ENCODE measurements at places on chromosomes 11 and 22. TPM values are rescaled to one million over a fixed set of nuclear protein-coding genes. Genes with fewer than 3 reads are reported as not detected.
A peak's percentile ranks its signal among the peaks of the same experiment; 100 is the strongest.

Gene MUC5AC
- 0.32 TPM for polyA plus RNA-seq

DNA sequence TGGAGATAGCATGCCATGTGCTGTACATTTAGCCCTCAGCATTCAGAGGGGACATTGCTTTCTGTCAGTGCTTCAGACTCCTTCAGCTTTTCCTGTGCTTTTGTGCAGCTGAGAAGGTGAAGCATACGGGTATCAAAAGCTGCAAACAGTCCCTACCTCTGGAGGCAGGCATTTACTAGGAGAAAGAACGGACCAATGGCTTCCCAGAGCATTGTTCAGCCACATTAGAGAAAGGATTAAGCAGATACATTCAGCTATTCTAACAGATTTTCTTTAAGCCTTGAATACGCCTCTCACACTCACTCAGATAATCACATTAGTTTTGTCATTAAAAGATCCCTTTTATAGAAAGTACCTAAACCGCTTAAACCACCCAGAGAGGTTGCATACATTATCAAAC lies 80.7 kb upstream of the FAM181B start:
- H3K27me3 ChIP-seq, result no peaks in the 10 kb centered on the region
- H3K4me3 ChIP-seq, result no peak overlapping the region
- no peaks in the 10 kb centered on the region for H3K36me3 ChIP-seq
- DNase-seq, result no peak
- no peak overlapping the region for H3K27ac ChIP-seq

DNA sequence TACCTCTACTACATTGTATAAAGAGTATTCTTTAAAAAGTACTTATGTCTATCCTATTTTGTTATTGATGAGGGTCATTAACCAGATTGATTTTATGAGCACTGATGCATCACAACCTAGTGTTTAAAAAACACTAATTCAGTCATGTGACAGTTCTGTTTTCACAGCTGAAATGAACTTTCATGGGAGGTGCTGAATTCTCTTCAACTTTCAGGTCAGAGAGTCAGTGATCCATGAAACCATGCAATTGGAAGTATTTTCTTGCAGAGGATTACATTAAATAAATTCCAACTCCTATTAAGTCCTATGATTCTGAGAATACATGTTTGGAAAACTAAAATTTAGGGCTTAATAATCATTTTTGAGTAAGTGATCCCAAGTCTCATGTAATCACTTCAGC lies 889.4 kb downstream of the KCNA4 start:
- no peaks in the 10 kb centered on the region for H3K4me1 ChIP-seq
- no peaks in the 10 kb centered on the region for H3K36me3 ChIP-seq
- no peak overlapping the region for H3K4me3 ChIP-seq
- H3K27ac ChIP-seq, result no peak overlapping the region
- DNase-seq, result no peak
- H3K27me3 ChIP-seq, result no peaks in the 10 kb centered on the region

DNA sequence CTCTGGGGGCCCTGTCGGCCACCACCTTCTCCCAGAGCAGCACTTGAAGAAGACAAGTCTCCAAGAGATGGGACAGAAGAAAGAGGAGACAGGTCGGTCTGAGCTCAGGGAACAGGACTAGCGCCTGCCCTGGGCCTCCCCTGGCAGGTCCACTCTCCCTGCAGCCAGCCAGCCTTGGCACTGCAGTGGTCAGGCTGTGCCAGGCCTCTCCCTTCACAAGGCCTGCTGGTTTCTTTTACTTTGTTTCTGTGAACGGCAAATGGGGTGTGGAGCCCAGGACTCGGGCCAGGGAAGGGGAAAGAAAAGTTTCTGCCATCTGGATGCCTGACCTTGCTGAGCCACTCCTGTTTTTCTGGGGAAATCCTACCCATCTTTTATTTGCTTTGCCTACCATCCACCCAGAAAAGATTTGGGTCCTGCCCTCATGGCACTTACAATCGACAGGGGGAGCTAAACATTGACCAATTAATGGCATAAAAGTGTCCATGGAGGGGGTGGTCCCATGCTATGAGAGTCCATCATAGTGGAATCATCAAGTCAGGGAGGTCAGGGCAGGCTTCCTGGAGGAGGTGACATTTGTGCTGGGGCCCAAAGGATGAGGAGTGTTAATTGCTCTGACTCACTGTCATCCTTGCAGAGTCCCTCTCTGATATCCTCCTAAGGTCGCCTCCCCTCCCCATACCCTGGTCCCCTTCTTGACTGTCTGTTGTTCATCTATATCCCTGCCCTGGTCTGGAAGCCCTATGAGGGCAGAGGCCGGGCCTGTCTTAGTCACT lies 65.2 kb downstream of the NFAM1 start:
- no peaks in the 10 kb centered on the region for H3K36me3 ChIP-seq
- no peak overlapping the region for H3K4me3 ChIP-seq
- DNase-seq, result peak; percentile 30
- no peaks in the 10 kb centered on the region for H3K27me3 ChIP-seq

GRCh38 chr11:91906871-91907624 lies 317.6 kb upstream of the FAT3 start:
- H3K27me3 ChIP-seq, result no peaks in the 10 kb centered on the region
- no peaks in the 10 kb centered on the region for H3K36me3 ChIP-seq
- DNase-seq, result no peak
- H3K27ac ChIP-seq, result no peak overlapping the region

- no peak for DNase-seq
- no peak overlapping the region for H3K27ac ChIP-seq
- no peaks in the 10 kb centered on the region for H3K27me3 ChIP-seq
- no peaks in the 10 kb centered on the region for H3K36me3 ChIP-seq
Observed at GRCh38 chr22:49717322-49717919, 110.3 kb downstream of the BRD1 start.

DNA sequence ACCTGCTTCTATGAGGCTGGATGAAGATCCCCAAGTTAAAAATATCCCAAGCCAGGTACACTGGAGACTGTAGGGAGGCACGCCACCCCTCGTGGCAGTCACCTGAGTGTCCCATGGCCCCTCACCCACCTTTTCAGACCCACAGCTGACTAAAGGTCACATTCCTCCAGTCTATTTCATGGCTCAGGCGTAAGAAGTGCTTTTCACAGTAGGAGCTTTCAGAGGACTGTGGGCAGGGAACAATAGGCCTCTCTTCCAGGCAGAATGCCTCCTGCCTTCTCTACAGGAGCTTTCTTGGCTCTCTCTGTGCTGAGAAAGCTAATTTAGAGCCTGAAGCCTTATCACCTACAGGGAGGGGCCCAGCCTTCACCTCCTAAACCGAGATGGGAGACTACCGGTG lies 73.8 kb downstream of the C11orf58 start:
- H3K27me3 ChIP-seq, result no peaks in the 10 kb centered on the region
- no peak overlapping the region for H3K4me3 ChIP-seq
- DNase-seq, result peak; percentile 57
- H3K27ac ChIP-seq, result peak overlapping the region; percentile 41

Measured in testis (tissue), 5 donors.